ENCODE measurements at places on chromosomes 11 and 22. TPM values are rescaled to one million over a fixed set of nuclear protein-coding genes. Genes with fewer than 3 reads are reported as not detected.

GRCh38 chr11:82610671-82611070, 123.0 kb downstream of the FAM181B start:
- no peaks in the 10 kb centered on the region for H3K36me3 ChIP-seq
- H3K27ac ChIP-seq: no peak overlapping the region
- no peak overlapping the region for H3K4me3 ChIP-seq
- H3K4me1 ChIP-seq: no peaks in the 10 kb centered on the region
- no peak for DNase-seq
- H3K27me3 ChIP-seq: no peaks in the 10 kb centered on the region

- H3K27ac ChIP-seq: no peak overlapping the region
- DNase-seq: no peak
- no peaks in the 10 kb centered on the region for H3K27me3 ChIP-seq
- H3K4me3 ChIP-seq: no peak overlapping the region
- H3K36me3 ChIP-seq: no peaks in the 10 kb centered on the region
- no peaks in the 10 kb centered on the region for H3K4me1 ChIP-seq
These were observed 792.0 kb downstream of the KCNA4 start for GRCh38 chr11:29224739-29225384.

- H3K4me3 ChIP-seq: no peak overlapping the region
- no peaks in the 10 kb centered on the region for H3K27me3 ChIP-seq
- no peaks in the 10 kb centered on the region for H3K4me1 ChIP-seq
- no peaks in the 10 kb centered on the region for H3K36me3 ChIP-seq
- no peak for DNase-seq
These were observed 352.4 kb upstream of the FAT3 start for GRCh38 chr11:91872243-91872642.

GRCh38 chr11:118115048-118115447, 28.3 kb upstream of the SMIM35 start:
- H3K4me3 ChIP-seq: no peak overlapping the region
- peaks cover 3% of the 10 kb centered on the region for H3K4me1 ChIP-seq
- H3K27me3 ChIP-seq: no peaks in the 10 kb centered on the region

The MYBPC3 gene
- total RNA-seq: not detected

DNA sequence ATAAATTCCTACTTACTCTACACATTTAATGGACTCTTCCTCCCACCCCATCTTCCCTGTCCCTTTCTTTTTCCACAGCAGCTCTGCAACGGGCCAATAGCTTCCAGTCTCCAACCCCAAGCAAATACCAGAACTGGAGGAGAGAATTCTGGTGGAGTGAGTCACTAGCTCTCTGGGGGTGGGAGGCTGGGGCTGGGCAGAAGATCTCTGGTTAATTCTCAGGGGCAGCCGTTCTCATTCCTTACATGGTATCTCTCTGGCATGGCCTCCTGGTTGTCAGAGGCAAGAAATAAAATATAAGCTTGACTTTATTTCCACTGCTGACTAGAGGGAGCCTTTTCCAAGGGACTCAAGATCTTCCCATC, 90.4 kb upstream of the PARVA start:
- no peaks in the 10 kb centered on the region for H3K36me3 ChIP-seq
- no peak overlapping the region for H3K27ac ChIP-seq
- no peak overlapping the region for H3K4me3 ChIP-seq

The ACCS gene
- total RNA-seq: 17.7 TPM

GRCh38 chr11:34616830-34617504, 3.9 kb upstream of the EHF start:
- H3K27ac ChIP-seq: no peak overlapping the region
- no peaks in the 10 kb centered on the region for H3K36me3 ChIP-seq
- H3K4me1 ChIP-seq: no peaks in the 10 kb centered on the region
- no peak overlapping the region for H3K4me3 ChIP-seq

GRCh38 chr11:94546886-94547285, 3.2 kb downstream of the FUT4 start:
- H3K27me3 ChIP-seq: no peaks in the 10 kb centered on the region
- H3K36me3 ChIP-seq: no peaks in the 10 kb centered on the region
- no peak overlapping the region for H3K4me3 ChIP-seq
- H3K4me1 ChIP-seq: peaks cover 33% of the 10 kb centered on the region
- no peak for DNase-seq
